ENCODE measurements at places on chromosomes 13 and 19.

DNA sequence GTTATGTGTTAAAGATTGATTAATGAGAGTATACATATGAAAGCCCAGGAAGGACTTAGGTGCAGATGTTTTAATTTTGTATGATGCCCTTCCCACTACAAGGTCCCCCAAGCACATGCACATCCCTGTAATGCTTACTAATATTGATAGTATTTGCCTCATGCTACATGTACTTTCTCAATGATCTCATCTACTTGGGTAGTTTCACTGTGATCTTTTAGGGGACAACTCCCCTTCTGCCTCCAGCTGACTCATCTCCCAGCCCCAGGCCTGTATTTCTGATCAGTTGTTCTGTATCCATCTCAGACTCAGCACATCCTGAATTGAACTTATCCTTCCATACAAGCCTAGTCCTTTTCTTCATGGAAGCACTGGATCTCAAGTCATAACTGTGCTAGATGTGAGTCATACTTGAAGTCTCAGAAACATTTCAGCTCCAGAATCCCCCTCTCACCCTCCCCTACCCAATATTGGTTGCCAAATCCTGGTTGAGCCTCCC lies 49.4 kb upstream of the INTS6 start:
- DNase-seq = no peak

DNA sequence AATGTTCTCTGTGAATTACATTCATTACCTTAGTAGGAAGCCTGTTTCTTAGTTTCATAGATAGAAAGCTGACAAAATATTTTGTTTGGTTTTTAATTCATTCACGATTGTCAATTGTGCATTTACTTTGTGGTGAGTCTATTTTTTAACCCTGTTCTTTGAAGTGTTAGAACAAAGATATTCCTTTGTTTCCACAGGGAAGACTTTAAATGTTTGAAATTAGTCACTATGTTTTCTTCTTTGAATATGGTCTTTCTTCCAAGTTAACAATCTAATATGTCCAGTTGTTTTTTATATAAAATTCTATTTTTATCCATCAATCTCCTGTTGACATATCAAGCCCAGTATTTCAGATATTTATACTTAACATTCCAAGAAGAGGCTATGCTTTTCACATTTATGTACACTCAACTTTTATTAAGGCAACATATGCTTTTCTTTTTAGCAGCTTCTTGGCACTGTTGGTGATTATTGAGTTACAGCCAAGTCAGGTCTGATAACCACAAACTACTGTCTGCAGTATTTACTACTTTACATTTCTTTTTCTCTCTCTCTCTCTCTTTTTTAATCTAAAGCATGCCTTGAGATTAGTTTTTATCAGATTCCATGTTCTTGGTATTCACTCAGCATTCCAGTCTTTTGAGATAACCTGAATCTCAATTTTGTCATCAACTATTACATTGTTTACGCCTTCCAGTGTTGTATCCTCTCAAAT lies 812.8 kb upstream of the SLC10A2 start:
- DNase-seq = no peak

- peak; percentile 42 for DNase-seq
These were observed 721 bp downstream of the TNFSF11 start for GRCh38 chr13:42574435-42575311.

- no peak for DNase-seq
These were observed 919.9 kb downstream of the SLITRK1 start for GRCh38 chr13:82962397-82962796.

GRCh38 chr19:53332484-53332883 lies 1.1 kb upstream of the ZNF845 start:
- DNase-seq = no peak
